ENCODE measurements at places on chromosomes 2 and 18.

GRCh38 chr2:32925976-32926707, 20.6 kb upstream of the LTBP1 start:
- no peak for DNase-seq

DNA sequence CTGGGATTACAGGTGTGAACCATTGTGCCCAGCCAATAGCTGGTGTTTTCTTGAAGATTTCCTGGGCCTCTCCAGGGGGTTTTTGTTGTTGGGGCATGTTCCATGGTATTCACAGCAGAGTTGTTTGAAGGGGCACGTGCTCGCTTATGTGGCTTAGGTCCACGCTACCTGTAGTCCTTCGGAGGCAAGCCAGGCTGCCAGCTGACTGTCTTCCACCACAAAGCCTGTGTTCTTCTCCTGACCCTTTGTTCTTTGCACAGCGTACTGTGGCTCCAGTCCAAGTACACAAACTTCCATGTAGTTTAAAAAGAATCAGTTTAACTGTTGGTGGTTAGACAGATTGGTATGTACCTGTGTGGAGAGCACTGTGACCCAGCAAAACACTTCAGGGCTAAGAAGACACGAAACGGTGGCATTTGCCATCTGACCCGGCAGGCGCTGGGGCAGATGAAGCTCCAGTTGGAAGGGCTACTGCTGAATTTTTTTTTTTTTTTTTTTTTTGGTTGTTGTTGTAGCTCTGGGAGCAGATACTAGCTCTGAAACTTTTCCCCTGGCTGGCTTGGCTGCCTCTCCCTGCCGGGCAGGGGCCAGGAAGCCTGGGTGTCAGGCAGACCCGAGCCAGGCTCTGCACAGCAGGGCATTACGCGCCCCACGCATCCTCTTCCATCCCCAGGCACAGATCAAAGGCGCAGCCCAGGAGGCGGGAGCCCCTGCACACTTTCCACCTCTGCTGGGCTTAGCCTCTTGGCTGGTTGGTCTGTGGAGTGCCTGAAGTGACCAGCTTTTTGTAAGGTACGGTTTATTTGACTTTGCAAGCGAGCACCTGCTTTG, 5.7 kb downstream of the GREB1 start:
- peak; percentile 83 for DNase-seq

DNA sequence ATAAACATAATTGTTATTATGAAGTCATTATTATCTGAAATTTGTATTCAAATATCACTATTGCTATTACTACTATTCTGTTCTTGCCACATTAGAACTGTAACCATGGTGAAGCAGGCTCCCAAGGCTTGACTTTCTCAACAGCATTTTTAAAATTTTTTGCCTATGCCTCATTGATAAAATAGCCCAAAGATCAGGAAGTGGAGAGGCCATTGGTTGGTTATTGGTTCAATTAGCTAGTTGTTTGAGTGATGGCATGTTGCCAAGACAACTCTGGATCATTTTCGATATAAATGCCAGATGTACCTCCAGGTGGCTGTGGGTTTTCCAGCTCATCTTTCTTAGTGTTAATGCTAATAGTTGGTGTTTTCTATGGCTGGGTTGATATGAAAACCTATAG, 513.5 kb downstream of the TRIB2 start:
- DNase-seq, result peak; percentile 32

GRCh38 chr2:121390082-121390692, 105.2 kb upstream of the TFCP2L1 start:
- DNase-seq, result no peak

GRCh38 chr18:58726671-58727070, 55.4 kb downstream of the MALT1 start:
- DNase-seq, result no peak

DNA sequence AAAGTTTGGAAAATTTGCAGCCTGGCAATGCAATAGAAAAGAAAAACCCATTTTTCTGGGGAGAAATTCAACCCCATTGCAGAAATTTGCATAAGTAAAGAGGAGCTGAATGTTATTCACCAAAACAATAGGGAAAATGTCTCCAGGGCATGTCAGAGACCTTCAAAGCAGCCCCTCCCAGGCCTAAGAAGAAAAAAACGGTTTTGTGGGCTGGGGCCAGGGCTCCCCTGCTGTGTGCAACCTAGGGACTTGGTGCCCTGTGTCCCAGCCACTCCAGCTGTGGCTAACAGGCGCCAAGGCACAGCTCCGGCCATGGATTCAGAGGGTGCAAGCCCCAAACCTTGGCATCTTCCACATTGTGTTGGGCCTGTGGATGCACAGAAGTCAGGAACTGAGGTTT, 224.5 kb downstream of the TXNL1 start:
- DNase-seq, result no peak

DNA sequence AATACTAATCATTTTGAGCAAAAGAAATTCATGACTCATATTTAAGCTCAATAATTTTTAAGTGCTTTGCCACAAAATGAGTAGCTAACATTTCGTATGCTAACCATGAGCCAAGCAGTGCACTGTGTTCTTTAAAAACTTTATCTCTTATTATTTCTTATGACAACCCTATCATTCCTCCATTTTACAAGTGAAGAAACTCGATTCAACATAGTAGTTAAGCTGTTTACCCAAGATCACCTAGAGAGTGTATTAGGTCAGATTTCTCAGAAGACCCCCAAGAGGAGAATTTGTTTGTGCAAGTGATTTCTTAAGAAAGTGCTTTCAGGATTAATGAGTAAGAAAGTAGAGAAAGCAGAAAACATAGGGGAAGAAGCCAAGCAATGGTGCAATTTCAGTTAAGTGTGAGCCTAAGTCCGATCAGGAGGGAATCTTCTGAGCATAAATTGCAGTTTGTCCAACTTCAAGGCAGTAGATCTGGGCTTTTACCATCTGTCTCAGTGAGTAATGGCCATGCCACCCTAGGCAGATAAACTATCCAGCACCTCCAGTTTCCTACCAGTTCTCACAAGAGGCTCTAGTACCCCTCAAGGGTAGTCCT, 202.7 kb downstream of the SCG2 start:
- DNase-seq, result no peak

GRCh38 chr2:56831780-56832179, 648.0 kb downstream of the CCDC85A start:
- no peak for DNase-seq

DNA sequence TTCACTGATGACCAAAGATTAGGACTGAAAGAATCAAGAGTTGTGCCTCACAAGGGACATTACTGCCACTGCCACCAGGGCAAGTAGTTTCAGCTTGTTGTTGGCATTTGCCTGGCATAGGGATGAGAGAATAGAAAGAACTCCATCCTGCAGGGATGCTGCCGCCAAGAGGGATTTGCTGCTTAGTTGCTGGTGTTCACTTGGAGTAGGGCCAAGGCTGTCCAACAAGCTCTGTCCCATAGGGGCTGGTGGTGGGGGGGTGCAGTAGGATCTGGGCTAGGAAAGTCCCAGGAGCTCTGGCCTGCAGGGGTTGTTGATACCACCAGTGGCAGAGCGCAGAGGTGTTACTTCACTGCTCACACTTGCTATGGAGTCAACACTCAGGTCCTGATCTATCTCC, 84.9 kb upstream of the MGAT4A start:
- DNase-seq, result no peak

DNA sequence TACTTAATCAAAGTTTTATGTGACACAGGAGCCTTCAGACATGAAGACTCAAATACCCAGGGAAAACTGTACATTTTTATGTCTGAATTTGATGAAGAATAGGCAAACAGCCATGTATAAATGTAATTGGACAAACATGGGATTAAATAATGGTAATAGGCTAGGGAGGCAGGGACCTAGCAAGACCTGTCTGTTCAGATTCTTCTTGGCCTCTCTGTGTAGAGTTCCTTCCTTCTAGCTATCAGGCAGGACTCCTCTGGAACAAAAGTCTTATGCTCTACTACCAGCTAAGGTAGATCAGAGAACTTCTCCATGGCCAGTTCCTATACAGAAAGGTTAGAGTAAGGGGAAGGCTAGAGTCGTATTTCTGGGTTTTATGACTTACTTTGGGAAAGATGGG, 9.5 kb upstream of the PARD3B start:
- DNase-seq, result no peak

DNA sequence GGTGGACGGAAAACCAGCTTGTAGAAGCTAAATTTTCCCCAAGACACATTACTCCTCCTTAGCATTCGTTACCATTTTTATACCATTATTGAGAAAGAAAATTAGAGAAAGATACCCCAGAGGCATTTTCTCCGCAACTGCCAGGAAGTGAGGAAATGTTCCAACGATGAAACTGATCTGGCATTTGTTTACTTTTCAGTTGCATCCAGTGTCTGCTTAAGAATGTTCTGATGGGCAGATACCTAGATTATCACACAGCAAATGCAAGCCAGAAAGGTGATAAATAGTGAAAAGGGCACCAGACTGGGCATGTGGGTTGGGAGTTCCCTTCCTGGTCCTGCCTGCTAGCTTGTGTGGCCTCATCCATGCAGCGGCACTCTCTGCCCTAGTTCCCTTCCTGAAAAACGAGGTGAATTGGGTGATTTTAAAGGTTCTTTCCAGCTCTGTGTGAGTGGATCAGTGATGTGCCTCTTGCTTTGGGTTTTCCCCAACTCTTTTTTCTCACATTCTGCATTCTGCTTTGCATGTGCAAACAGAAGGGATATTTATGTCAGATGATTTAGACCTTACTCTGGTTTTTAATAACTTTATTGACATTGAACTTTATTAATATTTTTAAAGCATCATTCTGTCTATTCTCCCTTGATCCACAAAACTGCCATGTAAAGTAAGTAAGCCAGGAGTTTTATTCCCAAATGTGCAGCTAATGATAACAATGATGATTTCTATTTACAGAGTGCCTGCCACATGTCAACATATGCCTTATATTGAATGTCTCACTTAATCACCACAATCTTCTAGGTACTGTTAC, 139.6 kb downstream of the INSIG2 start:
- DNase-seq, result no peak

GRCh38 chr18:69383186-69383585, 17.5 kb upstream of the DOK6 start:
- no peak for DNase-seq

- no peak for DNase-seq
Observed at GRCh38 chr2:133609664-133610063, 41.4 kb upstream of the NCKAP5 start.
